ENCODE measurements at places on chromosomes 12 and 14.

DNA sequence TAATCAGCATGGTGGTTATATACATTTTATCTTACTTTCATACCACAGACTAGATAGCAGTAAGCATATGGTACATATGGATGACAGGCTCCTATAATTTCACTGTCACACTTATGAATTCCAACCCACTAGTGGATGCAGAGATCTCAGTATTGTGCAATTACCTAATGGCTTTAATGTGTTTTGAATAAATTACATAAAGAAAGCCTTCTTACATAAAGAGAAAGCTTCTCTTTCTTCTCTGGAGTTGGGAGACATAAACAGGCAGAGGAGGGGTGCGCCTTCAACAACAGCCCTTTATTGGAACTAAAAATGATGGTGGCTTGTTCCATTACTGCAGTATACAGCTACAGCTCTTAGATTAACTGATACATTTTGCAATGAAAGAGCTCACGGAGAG, 52.6 kb downstream of the SAV1 start:
- DNase-seq: no peak

- DNase-seq: no peak
These were observed 203.1 kb downstream of the ITPR2 start for GRCh38 chr12:26629864-26630263.

DNA sequence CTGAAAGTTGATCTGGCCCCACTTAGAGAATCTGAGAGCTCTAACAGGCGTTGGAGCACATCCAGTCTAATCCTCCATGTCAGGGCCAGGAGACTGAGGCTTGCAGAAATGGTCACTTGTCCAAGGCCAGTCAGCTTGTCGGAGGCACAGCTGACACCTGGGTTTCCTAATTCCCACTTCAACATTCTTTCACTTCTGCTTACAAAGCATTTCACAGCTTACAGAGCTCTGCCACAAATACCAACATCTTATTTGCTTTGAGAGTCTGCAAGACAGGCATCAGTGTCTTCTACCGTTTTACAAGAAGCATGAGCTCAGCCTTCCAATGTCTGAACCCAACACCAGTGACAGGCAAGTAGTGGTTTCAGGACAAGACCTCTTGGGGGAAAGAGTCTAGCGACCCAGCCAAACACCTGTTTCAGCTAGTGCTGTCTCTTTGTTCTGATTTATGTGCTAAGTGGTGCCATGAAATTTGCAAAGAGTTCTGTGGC, 31.8 kb downstream of the ISCA2 start:
- DNase-seq: no peak

- DNase-seq: no peak
These were observed 59.7 kb downstream of the SLC38A1 start for GRCh38 chr12:46209170-46209569.

- no peak for DNase-seq
These were observed 26.5 kb downstream of the TCTN1 start for GRCh38 chr12:110640275-110641025.

GRCh38 chr12:26340649-26341048, 145.3 kb downstream of the SSPN start:
- DNase-seq: no peak

DNA sequence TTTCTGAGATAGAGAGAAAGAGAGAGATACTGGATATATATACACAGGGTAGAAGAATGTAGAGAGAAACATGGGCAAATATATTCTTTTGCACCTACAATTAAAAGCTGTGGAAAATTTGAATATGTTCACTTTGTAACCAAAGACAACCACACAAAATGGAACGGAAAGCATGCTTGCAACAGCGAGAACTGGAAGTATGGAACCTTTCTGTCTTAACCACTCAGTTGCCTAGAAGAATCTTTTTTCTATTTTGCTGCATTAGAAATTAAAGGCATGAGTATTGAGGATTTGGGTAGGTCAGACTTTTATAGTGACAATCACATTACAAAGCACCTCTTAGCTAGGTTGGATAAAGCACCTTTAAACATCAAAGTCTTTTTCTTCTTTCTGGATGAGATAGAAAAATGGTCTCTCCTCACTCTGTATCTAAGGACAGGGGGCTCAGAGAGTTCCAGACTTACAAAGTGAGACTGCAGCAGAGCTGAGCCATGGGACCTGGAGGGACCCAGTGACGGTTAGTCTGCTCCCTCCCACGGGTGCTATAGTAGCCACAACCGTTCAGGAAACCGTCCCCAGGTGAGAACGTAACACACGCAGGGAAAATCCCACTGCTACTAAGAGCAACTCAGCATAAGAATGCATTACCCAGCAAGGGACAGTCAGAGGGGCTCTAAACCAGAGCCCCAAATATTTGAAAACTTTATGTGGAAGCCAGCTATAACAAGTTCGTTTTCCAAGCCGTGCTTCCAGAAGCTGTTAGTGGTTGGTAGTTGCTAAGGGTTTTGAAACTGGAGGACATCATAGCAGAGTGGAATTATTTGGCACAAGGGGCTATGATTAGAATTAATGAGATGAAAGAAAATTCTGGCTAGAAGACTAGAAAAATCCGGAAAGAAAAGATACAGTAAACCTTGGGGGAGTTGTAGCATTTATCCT, 97.1 kb downstream of the DAD1 start:
- DNase-seq: no peak

- DNase-seq: no peak
These were observed 3.2 kb upstream of the CLEC4A start for GRCh38 chr12:8120072-8120713.

Data from GM12891 (cell line).